Suppressor macrophage treated with lipopolysaccharide for 4 hours (primary cell): ENCODE measurements at places on chromosomes 6 and 20.

DNA sequence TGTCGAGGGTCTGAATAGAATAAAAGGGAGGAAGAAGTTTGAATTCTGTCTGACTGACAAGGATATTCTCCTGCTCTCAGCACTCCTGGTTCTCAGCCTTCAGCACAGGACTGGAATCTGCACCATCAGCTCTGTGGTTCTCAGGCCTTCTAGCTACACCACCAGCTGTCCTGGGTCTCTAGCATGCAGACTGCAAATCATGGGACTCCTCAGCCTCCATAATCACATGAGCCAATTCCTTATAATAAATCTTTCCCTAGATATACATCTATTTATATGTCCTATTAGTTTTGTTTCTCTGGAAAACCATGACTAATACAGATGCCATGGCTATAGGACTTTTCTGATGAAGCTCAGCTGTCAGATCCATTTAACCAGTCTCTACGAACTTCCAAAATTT is 132.8 kb upstream of the ECI2 start:
- DNase-seq = no peak

GRCh38 chr6:53251033-53251672 is 97.6 kb downstream of the ELOVL5 start:
- DNase-seq = no peak

GRCh38 chr6:134880487-134881190 is 69.3 kb downstream of the ALDH8A1 start:
- DNase-seq = no peak

- peak; percentile 96 for DNase-seq
Observed at GRCh38 chr6:2245103-2245876, at the start of gene GMDS. Gene GMDS (minus strand): TSS chr6:2245605.

GRCh38 chr6:36126553-36127458 is 3.5 kb upstream of the MAPK13 start:
- DNase-seq = peak; percentile 80

DNA sequence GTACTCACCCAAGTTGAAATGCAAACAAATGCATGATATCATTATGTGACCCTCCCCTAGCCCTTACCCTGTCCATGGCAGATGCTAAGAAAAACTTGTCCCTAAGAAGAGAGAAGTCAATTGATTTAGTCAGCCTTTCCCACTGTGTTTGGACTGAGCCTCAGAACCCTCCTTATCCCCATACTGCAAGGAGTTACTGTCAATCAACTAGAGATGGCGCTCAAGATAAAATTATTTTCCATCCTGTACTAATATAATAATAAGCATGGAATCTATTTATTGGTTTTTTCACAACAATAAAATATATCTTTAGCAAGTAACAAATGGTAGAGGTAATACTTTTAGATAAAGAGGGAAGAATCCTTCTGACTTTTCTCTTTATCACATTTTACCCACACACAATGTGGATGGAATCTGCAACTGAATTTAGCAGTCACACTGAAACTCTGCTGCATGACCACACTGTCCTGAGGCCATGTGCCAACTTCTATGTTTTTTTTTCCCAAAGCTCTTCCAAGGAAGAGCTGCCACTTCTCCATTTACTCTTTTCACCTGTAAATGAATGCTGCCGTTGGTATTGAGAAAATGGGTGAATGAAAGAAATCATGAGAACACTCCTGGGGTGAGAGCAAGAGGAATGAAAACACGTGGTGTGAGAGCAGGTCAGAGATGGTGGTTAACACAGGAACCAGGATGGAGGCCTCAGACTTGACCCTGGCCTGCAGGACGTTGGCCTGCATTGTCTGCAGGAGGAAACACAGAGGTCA is 10.5 kb downstream of the NT5E start:
- no peak for DNase-seq

DNA sequence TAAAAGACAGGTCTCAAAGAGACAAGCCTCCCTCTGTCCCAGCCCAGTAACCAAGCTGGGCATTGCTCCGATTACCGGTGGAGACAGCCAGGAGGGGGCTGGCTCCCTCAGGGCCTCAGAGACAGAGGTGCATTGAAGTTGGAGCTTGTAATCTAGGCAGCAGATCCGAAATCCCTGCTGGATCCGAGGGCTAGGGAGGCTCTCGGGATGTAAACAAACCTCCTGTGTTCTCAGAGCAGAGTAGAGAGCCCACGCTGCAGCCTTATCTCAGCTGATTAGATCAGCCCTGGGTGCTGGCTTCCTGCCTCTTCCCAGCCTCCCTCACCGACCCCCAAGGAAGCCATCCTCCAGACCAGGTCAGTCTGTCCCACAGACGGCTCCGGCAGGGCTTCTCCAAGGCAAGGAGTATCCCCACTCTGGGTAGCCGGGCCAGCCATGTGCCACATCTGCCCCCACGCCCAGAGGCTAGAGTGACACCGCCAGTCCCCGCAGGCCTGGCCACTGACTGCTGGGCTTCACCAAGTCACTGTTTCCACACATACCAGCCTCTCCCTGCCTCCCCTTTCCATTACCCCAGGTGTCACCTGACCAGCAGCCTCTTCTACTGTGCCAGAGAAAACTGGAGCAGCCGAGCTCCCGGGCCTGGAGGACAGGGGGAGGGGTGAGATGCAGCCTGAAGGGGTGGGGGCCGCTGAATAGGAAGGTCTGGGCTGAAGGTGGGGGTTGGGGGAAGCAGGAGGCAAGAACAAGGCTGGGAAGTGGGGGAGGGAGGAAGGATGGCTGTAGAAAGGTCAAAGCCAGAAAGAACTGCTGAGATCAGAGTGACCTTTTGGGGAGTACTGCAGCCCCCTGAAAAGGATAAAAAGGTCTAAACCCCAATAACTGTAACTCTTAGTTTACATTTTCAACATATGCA is 6.0 kb downstream of the SDC4 start:
- no peak for DNase-seq

- DNase-seq = no peak
Observed at GRCh38 chr20:63372971-63373885, 12.1 kb upstream of the CHRNA4 start.

DNA sequence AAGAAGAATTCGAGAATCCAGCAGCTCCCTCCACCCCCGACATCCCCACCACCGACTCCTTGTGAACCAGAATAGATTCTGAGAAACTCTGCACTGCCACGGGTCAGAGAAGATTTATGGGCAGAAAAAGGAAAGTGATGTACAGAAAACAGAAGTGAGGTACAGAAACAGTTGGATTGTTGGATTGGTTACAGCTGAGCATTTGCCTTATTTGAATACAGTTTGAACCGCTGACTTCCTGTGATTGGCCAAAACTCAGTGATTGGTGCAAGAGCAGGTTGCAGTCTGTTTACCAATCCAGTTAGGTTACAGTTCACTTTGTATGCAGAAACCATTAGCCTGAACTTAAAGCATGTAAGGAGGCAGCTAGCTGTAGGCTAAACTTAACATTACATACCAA is 131.2 kb upstream of the HDDC2 start:
- no peak for DNase-seq

DNA sequence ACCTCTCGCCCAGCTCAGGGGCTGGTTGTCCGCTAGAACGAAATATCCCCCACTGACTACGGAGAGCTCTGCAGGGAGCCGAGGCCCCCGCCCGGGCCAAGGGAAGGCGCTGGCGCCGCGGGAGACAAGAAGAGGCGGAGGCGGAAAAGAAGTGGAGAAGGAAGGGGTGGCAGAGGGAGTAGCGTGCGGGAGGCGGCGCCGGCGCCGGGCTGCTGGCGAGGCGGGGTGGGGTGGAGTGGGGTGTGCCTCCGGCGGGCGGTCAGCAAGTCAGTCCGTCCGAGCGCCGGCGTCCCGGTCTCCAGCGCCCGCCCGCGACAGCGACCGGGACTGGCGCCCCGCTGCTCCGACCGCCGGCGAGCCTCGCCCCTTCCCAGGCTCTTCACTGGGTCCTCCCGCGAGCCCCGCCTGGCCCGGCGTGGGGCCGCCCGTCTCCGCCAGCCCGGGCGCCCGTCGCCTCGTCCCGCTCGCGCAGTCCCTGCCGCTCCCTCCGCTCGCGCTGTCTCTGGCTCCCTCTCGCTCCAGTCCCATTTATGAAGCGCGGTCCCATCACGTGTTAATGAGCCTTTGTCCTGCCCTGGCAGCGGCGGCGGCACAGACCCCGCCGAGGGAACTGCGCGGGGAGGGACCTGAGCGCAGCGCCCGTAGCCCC is at the start of gene CNR1:
Gene CNR1 (minus strand): TSS at position 504 of the 649 bp plus-strand sequence. CDS start 21,073 bp downstream, outside the sequence.
- peak; percentile 35 for DNase-seq

DNA sequence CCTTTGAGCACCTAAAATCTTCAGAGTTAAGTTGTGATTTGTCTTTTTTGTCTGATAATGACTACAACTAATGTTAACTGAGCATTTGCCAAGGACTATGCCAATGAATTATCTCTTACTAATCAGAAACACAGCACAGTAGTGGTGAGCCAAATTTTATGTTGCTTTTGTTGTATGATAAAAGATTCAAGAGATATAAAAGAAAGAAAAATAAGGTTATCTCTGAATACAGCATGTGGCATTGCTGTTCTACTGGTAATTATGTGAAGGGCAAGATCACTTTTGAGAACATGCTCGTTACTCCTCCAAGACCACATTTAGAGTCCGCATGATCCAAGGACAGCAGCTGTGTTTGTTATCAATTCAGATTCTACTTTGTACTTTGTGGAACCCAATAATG is 133.4 kb upstream of the MYLIP start:
- no peak for DNase-seq

- no peak for DNase-seq
Observed at GRCh38 chr20:2729251-2729713, 36.7 kb downstream of the EBF4 start.

DNA sequence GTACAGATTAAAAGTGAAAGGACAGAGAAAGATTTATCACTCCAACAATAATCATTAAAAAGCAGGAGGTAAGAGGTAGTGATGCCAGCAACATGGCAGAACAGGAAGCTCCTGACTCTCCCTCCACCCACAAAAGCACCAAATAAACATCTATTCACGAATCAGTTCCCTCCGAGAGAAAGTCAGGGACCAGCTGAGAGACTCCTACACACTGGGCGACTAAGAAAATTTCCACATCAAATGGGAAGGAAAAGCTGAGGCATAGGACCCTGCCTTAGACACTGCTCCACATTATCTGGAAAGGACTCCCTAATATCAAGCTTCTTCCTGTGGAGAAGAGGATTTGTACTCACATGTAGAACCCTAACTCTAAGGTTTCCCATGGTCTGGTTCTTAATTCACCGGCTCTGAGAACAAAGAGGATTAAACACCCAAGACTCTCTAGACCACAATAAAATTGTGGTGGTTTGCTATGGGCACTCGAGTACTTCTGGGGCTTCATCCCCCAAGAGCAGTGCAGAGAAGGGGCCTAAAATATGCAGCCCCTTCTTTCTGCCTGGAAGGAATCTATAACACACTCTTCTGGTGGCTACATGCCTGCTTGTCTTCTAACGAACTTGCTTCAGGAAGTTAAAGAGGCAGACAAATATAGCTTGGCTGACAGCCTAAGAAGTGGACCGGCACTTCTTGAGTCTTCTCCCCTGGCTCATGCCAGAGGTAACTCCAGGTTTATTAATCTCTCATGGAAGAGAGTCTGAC is 29.4 kb upstream of the ASF1A start:
- peak; percentile 35 for DNase-seq

GRCh38 chr20:59006864-59007664 is at the start of gene CTSZ:
Gene CTSZ (minus strand): TSS chr20:59007254. CDS start chr20:59007128, 126 bp downstream.
- DNase-seq = peak; percentile 87

DNA sequence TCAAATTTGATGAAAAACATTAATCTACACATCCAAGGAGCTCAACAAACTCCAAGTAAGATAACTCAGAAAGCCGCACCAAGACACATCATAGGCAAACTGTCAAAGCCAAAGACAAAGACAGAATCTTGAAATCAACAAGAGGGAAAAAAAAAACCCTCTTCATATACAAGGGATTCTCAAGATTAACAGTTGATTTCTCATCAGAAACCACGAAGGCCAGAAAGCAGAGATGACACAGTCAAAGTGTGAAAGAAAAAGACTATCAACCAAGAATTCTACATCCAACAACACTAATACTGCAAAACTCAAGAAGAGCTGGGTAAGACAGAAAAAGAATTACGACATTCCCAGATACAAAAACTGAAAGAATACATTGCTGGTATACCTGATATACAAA is 73.8 kb downstream of the CDK19 start:
- DNase-seq = no peak

DNA sequence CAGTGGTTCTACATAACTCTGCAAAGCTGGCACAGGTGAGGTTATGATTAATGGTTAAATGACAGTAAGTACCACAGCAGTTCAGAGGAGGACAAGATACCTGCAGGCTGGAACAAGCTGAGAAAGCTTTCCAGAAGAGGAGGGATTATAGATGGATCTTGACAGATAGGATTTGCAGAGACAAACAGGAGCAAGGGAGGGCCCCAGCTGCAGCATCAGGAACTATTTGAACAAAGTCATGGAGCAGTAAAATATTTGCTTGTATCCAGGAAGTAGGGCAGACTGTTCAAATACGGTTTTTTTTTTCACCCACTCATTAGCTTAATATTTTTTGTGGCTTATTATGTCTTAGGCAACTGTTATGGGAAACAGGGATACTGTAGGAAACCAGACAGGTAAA is 144.4 kb upstream of the MAN1A1 start:
- no peak for DNase-seq

- DNase-seq = peak; percentile 78
Observed at GRCh38 chr6:37100745-37101144, 69.2 kb upstream of the PIM1 start.

DNA sequence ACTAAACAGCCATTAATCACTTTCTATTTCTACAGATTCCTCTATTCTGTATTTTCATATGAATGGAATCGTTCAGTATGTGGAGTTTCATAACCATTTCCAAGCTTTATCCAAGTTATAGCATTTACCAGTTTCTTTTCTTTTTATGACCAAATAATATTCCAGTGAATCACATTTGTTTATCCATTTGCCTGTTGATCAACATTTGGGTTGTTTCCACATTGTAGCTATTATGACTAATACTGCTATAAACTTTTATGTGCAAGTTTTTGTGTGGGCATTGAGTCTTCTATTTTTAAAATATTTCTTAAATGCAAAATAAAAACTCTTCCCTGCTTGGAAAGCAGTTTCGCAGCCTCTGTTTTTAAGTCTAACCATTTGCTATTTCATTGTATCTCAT is 336.4 kb upstream of the OPRM1 start:
- no peak for DNase-seq

- DNase-seq = peak; percentile 73
Observed at GRCh38 chr6:27138837-27139755, 108.4 kb upstream of the PRSS16 start.

DNA sequence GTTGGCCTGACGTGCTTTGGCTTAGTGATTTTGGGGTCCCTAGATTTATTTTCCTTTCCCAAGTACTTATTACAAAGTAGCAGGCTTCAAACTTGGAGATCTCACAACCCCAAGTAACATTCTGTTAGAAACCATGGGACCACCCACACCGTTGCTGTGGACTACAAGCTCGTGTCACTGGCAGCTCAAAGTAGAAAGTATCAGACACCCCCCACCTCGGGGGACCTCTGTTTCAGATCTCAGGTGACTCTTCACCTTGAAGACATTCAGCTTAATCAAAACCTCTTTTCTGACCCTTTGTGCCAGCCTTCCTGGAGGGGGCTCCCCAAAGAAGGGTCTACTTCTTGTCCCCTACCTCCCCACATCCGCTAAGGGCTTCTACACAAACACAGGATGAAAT is 15.7 kb upstream of the MYT1 start:
- no peak for DNase-seq
